ENCODE measurements at places on chromosomes 5 and 9.

DNA sequence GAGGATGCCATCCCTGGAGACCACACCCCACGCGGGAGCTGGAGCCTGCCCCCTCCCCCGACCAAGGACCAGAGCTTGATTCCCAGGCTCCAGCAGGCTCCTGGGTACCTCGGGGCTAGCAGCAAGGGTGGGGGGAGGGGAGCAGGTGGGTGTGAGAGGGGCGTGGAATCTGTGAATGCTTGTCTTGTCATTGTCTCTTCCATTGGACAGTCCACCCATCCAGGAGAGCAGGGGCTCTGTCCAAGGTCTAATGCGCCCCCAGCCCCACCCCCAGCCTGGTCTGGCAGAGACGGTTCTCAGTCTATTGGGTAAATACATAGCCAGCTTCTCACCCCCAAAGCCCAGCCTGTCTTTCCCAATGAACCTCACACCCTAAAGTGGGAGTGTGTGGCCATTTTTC, 22.8 kb downstream of the URM1 start:
- no peak for DNase-seq

- DNase-seq: no peak
These were observed 250.1 kb downstream of the GADD45G start for GRCh38 chr9:89854715-89855475.

- no peak for DNase-seq
These were observed 129.4 kb upstream of the RASA1 start for GRCh38 chr5:87138091-87138805.

- DNase-seq: peak; percentile 45
These were observed 1.6 kb downstream of the BASP1 start for GRCh38 chr5:17219006-17219422.

- DNase-seq: no peak
These were observed 212.3 kb downstream of the ERCC6L2 start for GRCh38 chr9:96087669-96088299.

- DNase-seq: peak; percentile 6
These were observed 820 bp upstream of the NFX1 start for GRCh38 chr9:33289496-33289895.

- no peak for DNase-seq
These were observed 48.2 kb downstream of the RPS6 start for GRCh38 chr9:19331877-19332276.

DNA sequence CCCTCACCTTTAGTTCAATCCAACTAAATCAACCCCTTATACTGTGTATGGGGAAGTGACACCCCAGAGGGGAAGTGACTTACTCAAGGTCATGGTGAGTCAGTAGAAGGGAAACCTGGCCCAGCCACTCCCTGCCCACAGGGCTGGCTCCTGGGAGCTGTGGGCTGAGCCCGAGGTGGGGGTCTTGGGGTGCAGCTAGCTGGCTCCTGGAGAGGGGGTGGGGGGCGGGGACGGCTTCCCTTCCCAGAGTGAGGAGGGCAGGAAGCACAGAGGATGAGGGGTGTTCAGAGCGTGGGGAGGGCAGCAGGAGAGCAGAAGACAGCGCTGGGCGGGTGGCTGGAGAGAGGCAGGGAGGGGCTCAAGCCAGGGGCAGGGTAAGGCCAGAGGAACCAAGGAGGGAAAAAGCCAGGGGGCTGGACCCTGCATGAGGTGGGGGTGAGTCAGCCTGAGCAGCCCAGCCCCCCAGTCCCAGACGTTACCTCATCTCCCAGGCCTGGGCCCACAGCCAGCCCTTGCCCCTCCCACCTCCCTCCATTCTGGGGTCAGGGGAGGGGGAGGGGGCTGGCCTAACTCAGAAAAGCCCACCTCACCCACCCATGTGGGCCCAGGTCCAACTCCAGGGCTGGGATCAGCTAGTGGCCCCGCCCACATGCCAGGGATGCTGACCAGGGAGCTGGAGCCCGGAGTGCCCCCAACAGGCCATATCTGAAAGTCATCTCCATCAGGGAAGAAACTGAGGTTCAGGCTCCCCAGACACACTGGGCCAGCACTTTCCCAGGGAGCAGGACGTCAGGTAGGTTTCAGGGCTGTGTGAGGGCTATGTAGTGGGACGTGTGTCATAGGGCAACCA, 2.8 kb downstream of the PDLIM7 start:
- peak; percentile 97 for DNase-seq

- peak; percentile 47 for DNase-seq
These were observed at the start of gene SPATA6L for GRCh38 chr9:4666042-4666699. SPATA6L (minus strand) TSS chr9:4666480; CDS start chr9:4666250, 230 bp downstream.

DNA sequence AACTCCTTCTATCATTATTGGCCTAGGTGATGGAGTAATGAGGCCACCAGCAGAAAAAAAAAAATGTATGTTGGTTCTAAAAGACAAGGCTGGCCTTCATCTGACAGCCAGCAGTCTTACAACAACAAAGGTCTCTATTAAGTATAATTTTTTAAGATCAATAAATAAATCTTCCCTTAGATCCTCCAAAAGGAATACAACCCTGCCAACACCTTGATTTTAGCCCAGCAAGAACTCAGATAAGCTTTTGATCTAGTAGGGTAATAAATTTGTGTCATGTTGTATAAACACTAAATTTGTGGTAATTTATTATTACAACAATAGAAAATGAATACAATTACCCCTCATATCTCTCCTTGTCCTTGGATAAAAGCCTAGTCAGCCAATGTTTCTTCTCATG, 633.2 kb upstream of the FAM174A start:
- no peak for DNase-seq

DNA sequence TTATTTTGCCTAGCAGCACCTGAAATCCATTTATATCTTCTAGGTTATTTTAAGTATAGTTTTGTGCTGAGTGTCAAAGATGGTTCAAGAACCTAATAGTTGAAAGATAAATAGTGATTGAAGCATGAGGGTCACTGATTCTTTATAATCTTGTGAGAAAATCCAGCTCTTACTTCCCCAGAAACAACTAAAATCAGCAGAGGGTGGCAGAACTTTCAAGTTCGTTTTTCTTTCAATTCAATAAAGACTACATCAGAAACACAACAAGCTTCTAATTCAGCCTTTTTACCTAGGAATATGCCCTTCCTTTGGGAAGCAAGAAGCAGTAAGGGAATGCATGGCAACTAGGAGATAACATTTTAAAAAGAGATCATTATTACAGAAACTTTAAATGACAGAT, 202.6 kb downstream of the KIAA0825 start:
- DNase-seq: no peak

- no peak for DNase-seq
These were observed 30.4 kb upstream of the NDFIP1 start for GRCh38 chr5:142078221-142078620.

DNA sequence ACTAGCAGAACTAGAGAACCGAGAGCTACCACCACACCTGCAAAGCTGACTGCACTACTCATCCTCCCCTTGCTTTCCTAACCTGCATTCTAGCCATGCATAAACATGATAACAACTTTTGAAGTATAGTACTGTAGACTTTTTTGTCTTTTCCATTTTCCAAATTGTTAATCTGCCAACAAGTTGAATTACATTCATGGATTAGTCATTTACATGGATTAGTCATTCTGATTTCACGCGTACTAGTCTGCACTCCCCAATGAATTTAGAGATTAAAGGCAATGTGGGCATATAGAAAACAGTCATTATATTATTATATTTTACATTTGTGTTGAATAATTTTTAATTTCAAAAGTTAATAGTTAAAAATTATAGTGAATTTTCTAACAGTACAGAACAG, 81.4 kb downstream of the EDIL3 start:
- DNase-seq: peak; percentile 51

DNA sequence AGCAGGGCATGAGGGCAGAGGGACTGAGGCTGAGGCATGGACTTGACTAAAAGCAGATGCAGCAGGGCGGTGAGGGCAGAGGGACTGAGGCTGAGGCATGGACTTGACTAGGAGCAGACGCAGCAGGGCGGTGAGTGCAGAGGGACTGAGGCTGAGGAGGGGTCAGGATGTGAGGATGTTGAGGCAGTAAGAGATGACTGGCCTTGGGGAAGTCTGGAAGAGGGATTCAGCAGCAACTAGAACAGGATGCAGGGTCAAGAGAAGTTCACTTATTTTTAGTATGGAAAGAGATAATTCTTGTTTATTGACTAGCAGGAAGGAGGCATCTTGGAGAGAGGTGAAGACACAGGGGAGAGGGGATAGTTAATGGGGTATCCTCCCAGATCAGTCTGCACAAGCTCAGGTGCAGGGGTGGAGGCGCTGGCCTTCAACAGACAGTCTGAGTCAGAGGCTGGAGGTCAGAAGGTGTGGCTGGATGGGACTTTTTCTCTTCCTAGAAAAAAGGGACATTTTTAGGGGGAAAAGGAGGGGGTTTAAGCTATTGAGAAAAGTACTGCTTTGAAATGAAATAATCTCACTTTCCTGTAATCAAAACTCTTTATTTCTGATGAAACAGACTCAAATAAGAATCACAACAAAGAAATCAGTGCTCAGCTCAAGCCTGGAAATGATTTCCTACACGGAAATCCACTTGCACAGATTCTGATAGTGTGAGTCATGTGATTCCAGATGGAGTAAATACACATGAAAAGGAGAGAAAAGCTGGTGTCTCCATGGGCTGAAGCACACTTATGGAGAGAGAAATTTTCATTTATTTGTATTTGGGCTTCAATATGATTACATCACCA, 130.9 kb downstream of the PALM2AKAP2 start:
- peak; percentile 83 for DNase-seq

- DNase-seq: peak; percentile 92
These were observed 70.3 kb downstream of the ZNF366 start for GRCh38 chr5:72436796-72437471.

DNA sequence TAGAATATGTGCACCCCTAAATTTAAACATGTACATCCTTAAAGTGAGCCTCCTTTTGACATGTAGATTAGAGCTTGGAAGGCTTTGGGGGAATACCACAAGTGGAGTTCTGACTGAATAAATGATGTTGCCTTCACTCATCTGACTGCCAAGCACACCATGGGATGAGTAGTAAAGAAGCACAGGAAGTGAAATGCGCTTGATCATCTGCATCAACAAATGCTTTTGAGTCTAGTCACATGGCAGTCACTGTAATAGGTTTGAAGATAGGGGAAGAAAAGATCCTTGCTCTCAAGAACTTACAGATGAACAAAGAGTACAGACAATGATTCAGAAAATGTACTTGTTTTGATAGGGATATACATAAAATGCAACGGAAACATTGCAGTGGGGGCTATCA, 62.0 kb upstream of the STARD4 start:
- DNase-seq: peak; percentile 37

DNA sequence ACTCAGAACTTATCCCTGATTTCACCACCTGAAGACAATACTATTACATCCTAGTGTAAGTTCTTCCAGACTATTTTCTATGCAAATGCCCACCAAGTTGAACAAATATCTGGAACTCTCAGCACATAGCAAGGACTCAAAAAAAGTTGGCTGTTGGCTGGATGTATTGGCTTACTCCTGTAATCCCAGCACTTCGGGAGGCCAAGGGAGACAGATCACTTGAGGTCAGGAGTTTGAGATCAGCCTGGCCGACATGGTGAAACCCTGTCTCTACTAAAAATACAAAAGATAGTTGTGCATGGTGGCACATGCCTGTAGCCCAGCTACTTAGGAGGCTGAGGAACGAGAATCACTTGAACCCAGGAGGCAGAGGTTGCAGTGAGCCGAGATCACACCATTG, 15.0 kb upstream of the VPS13A start:
- no peak for DNase-seq

GRCh38 chr5:178334861-178335260, 102.3 kb upstream of the PHYKPL start:
- DNase-seq: no peak

DNA sequence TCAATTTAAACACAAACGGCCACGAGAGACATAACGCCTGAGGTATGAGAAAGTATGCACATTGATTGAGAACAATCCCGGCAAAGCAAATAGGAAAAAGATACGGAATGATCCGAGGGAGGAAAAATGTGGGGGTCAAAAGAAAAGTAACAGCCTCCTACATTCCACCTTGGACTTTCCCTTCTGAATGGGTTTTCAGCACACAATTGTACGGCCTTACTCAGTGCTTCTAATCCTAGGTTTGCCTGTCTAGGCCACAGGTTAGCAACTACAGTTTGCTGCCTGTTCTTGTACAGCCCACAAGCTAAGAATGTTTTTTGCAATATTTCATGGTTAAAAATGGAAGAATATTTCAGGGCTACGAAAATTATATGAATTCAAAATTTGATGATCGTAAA, 46.2 kb upstream of the RNF20 start:
- no peak for DNase-seq

- peak; percentile 77 for DNase-seq
These were observed 31.4 kb upstream of the LPCAT1 start for GRCh38 chr5:1555011-1555807.

DNA sequence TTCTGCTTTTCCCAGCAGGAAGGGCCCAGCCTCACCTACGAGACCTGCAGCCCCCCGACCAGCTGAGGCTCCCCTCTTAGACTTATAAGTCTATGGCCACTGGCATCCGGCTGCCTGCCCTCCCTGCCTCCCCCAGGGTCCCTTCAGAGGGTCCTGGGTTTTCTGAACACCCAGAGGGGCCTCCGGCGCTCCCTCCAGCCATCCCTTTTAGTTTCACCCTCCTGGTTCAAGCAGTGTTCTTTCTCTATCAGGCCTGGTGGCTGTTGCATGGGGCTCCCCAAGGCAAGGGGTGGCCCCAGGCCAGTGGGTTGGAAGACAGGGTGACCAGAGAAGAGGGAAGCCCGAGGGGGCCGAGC, 21.8 kb downstream of the GOLGA2 start:
- no peak for DNase-seq

DNA sequence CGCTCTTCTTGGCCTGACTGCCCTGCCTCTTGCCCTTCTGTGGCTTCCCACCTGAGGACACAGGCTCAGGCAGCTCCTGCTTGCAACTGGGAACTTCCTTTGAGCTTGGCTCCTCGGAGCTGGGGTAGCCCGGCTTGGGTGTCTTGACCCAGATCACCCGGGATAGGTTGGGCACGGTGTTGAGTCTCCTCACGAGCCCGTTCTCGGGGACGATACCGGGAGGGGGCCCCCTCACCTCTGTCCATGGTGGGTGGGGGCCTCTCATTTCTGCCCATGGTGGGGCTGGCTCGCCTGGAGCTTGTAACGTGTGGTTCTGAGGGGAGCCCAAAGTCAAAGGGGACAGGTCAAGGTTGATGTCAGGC, 7.8 kb upstream of the DDX41 start:
- DNase-seq: no peak

Data from fibroblast of skin of back (primary cell).